ENCODE measurements at places on chromosomes 16 and 17.

- no peak for DNase-seq
Observed at GRCh38 chr16:17196526-17196925, 274.2 kb downstream of the XYLT1 start.

- DNase-seq = no peak
Observed at GRCh38 chr16:13154799-13155198, 253.4 kb downstream of the SHISA9 start.

- no peak for DNase-seq
Observed at GRCh38 chr17:40491486-40491885, 9.9 kb downstream of the TNS4 start.

GRCh38 chr17:2449486-2449885 is 48.6 kb upstream of the MNT start:
- no peak for DNase-seq

- no peak for DNase-seq
Observed at GRCh38 chr17:81246343-81246670, 7.2 kb downstream of the NDUFAF8 start.

- no peak for DNase-seq
Observed at GRCh38 chr17:31286587-31286986, 10.5 kb downstream of the OMG start.

- no peak for DNase-seq
Observed at GRCh38 chr17:20028443-20028842, 19.3 kb downstream of the SPECC1 start.

GRCh38 chr16:68082629-68083238 is 2.4 kb upstream of the NFATC3 start:
- DNase-seq = peak; percentile 12

DNA sequence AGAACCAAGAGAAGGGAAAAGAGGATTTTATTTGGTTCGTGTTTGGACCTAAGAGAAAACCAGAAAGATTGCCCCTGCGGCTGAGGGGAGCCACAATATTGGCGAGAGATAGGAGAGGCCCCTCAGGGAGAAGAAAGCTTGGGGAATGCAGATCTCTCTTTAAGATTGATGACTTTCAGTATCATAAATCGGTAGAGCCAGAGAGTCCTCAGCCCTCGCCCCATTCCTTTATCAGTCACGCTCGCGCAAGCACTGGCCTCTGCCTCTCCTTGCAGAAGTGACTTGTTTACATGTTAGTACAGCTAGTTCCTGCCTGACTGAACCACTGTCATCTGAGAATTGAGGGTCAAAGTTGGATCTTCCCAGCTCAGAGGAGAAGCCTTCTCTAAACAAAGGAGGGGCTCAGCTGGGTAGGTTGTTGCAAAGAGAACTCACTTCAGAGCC is 21.5 kb upstream of the KRT19 start:
- no peak for DNase-seq

DNA sequence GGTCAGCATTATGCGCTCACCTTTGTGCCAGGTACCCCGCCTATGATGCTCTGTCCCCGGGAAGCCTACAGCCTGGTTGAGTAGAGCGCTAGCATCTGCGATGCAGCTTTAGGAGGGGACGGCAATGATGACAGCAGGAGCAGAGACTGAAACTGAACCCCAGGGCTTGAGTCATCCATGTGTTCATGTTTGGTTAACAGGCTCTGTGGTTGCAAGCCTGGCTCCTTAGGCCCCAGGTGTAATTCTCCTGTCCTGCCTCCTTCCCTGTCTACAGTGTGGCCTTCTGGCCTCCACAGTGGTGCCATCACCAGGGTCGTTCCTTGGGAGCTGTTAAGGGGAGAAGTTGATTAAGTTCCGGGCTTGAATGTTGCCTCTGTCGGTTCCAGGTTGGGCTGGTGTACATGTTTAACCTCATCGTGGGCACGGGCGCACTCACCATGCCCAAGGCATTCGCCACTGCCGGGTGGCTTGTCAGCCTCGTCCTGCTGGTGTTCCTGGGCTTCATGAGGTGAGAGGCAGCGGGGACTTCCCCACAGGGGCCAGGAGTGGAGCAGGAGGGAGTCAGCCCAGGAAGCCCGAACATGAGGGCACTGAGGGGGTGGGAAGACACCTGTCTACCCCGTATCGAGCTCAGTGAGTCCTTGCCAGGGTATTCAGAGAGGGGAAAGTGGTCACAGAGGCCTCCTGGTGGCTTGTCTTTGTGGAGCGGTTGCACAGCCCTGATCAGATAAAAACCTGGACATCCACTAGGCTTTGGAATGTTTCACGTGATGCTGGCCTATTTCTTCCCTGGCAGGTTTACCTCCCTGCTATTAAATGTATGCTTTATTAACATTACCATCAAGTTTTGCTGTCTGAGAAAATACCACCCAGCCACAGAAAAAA is 9.2 kb upstream of the NAT9 start:
- no peak for DNase-seq

DNA sequence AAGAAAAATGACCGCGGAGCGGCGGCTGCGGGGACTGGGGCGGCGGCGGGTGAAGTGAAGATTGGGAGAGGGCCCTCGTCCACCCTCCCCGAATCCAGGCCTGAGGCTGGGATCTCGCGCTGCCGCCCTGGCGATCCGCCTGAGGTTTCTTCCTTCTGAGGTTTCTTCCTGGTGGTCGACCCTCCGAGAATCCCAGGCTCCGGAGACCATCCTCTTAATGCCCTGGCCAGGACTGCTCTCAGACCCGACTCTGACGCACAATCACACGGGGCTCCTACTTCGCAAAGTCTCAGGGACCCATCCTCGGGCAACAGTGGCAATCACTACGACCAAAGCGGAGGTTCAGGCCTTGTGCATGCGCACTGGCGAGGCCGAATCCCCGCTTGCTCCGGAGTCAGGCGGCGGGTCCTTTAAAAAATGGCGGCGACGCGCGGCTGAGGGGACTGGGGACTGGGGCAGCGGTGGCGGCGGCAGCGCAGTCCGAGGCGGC is 18.0 kb upstream of the KCNJ18 start:
- no peak for DNase-seq

GRCh38 chr16:29915590-29916247 is 10.3 kb downstream of the KCTD13 start:
- no peak for DNase-seq

Measured in activated CD8-positive, alpha-beta memory T cell treated with anti-CD3 and anti-CD28 coated beads, Interleukin-2, amount 50 U/mL, for 4 hours (primary cell).